ENCODE measurements at places on chromosomes 12 and 14. TPM values are rescaled to one million over a fixed set of nuclear protein-coding genes. Genes with fewer than 3 reads are reported as not detected.

GRCh38 chr12:131923260-131923659 is 5.8 kb upstream of the PUS1 start:
- no peak for DNase-seq
- no peaks in the 10 kb centered on the region for H3K27me3 ChIP-seq
- H3K4me1 ChIP-seq = peaks cover 3% of the 10 kb centered on the region
- H3K27ac ChIP-seq = no peak overlapping the region
- H3K36me3 ChIP-seq = peaks cover 53% of the 10 kb centered on the region

DNA sequence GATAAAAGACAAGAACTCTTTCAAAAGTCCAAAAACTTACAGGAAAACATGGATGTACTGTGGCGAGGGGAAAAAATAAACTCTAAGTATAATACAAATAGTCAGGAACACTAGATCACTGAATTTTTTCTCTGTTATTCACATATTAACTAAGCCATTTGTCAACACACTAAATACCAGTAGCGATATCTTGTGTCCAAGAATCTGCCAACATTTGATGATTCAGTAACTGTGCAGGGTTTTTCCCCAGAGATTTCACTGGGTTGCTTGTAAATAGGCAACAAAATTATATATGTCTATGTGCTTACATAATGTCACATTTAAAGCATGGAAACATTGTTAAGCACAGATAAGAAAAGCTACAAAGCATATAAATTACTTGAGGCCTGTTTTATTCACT is 205.9 kb downstream of the KIF21A start:
- H3K4me1 ChIP-seq = no peaks in the 10 kb centered on the region
- H3K4me3 ChIP-seq = no peak overlapping the region
- no peaks in the 10 kb centered on the region for H3K36me3 ChIP-seq
- H3K27me3 ChIP-seq = no peaks in the 10 kb centered on the region

The PRPH gene
- total RNA-seq = 22.8 TPM

GRCh38 chr12:7859552-7859951 is 13.2 kb downstream of the SLC2A14 start:
- H3K4me1 ChIP-seq = peaks cover 4% of the 10 kb centered on the region
- no peak for DNase-seq
- no peaks in the 10 kb centered on the region for H3K27me3 ChIP-seq
- no peaks in the 10 kb centered on the region for H3K36me3 ChIP-seq

DNA sequence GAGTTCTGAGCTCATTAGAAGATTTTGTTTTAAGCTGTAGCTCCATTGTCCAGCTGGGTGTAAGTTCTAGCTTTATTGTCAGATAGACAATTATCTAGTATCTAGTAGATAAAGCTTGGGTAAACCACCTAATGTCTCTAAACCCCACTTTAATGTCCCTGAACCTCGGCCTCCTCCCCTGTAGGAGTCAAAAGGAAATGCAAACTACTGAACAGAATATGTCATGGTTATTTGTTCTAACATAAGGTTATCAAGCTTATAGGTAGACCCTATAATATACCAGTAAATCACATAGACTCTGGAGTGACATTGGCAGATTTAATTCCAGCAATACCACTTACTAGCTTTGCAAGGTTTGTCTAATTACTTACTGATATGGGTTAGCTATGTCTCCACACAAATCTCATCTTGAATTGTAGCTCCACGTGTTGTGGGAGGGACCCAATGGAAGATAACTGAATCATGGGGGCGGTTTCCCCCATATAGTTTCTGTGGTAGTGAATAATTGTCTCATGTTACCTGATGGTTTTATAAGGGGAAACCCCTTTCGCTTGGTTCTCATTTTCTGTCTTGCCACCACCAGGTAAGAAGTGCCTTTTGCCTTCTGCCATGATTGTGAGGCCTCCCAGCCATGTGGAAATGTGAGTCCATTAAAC is 29.4 kb downstream of the BCAT1 start:
- H3K4me3 ChIP-seq = no peak overlapping the region
- H3K27ac ChIP-seq = no peak overlapping the region
- no peaks in the 10 kb centered on the region for H3K36me3 ChIP-seq
- DNase-seq = no peak
- no peaks in the 10 kb centered on the region for H3K27me3 ChIP-seq
- H3K4me1 ChIP-seq = no peaks in the 10 kb centered on the region

- H3K4me1 ChIP-seq = peaks cover 8% of the 10 kb centered on the region
- no peak overlapping the region for H3K27ac ChIP-seq
- peaks cover 53% of the 10 kb centered on the region for H3K36me3 ChIP-seq
- no peaks in the 10 kb centered on the region for H3K27me3 ChIP-seq
- H3K4me3 ChIP-seq = no peak overlapping the region
Observed at GRCh38 chr14:64950889-64951288, 8.3 kb upstream of the GPX2 start.

GRCh38 chr12:21608196-21608595 is 3.5 kb upstream of the GYS2 start:
- no peaks in the 10 kb centered on the region for H3K36me3 ChIP-seq
- no peak overlapping the region for H3K27ac ChIP-seq
- DNase-seq = no peak
- H3K4me3 ChIP-seq = no peak overlapping the region

The KCNK10 gene
- 11.5 TPM for total RNA-seq

- DNase-seq = no peak
- peaks cover 62% of the 10 kb centered on the region for H3K36me3 ChIP-seq
- H3K27me3 ChIP-seq = no peaks in the 10 kb centered on the region
- H3K27ac ChIP-seq = no peak overlapping the region
Observed at GRCh38 chr14:94054401-94054800, 26.6 kb downstream of the DDX24 start.
